Right renal pelvis (tissue), 4 donors: ENCODE measurements at places on chromosomes 2 and 18. TPM values are rescaled to one million over a fixed set of nuclear protein-coding genes. Genes with fewer than 3 reads are reported as not detected.

SPP2 gene
- polyA plus RNA-seq = not detected

TUBA4B gene
- 0.94 TPM for polyA plus RNA-seq

ZAP70 gene
- polyA plus RNA-seq = 1.2 TPM

PLEKHA3 gene
- polyA plus RNA-seq = 37.3 TPM

IL36B gene
- not detected for polyA plus RNA-seq

ITPRIPL1 gene
- 4.4 TPM for polyA plus RNA-seq

BBS5 gene
- 12.7 TPM for polyA plus RNA-seq

FAM117B gene
- polyA plus RNA-seq = 32.7 TPM

GRCh38 chr2:65032019-65032975 is 23.9 kb upstream of the CEP68 start:
- DNase-seq = no peak

DNA sequence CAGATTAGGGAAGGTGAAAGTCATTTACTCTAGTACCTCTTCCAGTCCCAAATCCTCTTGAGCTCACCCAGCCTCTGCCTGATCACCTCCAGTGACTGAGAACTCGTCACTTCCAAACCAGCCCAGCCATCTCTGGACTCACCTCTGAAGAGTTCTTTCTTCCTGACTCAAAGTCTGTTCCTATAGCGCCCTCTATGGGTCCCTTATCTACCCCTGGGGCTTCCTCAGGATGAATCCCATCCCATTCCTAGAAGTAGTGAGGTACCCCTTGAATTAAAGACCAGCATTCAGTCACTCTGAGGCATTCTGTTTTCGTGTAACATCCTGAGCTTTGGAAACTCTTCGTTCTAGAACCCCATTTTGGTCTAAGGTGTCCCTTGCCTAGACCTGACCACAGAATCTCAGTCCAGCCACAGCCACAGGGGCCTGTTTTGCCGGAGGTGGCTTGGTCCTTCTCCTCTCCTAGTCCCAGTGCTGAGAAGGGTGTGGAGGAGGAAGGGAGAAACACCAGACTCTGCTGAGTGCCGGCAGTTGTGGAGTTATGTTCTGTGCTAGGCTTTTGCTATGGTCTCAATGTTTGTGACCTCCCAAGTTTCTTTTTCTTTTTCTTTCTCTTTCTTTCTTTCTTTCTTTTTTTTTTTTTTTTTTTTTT is 32.7 kb downstream of the SIX3 start:
- no peak for DNase-seq

- no peak for DNase-seq
These were observed 185.0 kb upstream of the TMEFF2 start for GRCh38 chr2:192379736-192380135.

DNA sequence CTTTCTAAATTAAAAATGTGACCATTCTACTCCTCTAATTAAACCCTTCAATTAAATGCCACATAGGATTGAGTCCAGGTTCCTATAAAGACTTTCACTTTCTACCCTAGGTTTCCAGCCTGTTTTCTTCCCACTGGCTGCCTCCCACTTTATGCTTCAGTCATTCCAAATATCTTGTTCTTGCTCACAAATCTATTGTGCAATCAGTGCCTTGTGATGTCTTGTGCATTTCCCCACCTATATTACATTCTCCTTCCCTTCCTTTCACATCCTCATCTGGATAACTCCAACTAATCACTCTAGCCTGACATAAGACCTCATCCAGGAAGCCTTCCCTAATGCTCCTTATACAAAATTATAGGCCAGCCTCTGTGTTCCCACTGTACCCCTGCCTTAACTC is 281.7 kb upstream of the LRATD1 start:
- DNase-seq = no peak

DNA sequence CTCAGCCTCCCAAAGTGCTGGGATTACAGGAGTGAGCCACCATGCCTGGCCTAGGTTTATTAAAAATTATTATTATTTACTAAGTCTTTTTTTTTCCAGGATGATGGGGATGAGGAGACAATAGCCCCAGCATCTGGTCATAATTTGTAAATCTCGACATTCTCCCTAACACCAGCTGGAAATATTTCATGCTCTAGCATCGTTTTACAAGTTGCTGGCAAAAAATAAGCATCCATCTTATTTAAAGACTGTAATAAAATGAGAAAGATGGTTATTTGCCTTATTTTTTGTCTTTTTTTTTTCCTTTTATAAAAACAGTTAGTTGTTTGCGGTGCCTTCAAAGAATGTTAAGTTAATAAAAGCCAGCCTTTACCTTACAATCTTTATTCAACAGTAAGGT is 56.7 kb downstream of the SF3B1 start:
- DNase-seq = no peak

- peak; percentile 47 for DNase-seq
These were observed 4.8 kb downstream of the TMEM200C start for GRCh38 chr18:5890331-5891183.

DNA sequence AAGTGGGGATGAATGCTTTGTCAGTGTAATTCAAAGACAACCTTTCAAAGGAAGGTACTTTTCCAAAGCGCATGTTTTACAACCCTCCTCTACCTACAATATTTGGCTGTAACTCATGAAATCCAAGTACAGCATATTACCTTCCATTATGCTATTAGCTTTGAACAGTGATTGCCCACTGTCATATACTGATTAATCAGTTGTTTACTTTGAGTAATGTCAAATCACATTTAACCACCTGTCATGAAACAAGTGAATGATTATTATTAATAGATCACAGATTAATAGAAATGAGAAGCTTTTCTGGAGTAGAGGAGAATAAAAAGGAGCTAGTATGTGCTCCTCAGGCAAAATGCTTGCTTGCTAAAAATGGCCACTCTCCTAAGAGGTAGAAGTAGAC is 150.5 kb upstream of the SMAD7 start:
- no peak for DNase-seq

DNA sequence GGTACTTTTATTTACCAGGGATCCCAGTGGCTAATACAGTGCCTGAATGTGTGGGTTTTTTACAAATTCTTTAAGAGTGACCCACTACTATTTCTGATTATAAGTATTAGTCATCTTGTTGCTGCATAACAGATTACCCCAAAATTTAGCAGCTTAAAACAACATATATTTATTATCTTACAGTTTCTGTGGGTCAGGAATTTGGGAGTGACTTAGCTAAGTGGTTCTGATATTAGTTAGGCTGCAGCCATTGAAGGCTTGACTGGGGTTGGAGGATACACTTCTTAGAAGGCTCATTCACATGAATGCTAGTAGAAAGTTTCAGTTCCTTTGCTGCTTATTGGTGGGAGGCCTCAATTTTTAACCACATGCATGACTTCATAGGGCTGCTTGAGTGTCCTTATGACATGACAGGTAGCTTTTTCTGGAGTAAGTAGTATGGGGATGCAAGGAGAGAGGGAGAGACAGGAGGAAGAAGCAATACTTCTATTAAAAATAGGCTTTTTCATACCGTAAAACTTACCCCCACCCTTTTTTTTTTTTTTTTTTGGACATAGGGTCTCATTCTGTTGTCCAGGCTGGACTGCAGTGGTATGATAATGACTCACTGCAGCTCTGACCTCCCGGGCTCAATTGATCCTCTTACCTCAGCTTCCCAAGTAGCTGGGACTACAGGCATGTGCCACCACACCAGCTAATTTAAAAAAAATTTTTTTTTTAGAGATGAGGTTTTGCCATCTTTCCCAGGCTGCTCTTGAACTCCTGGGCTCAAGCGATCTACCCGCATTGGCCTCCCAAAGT is 13.3 kb upstream of the POLE4 start:
- DNase-seq = no peak

GRCh38 chr18:551404-552061 is 28.6 kb upstream of the CETN1 start:
- no peak for DNase-seq

DNA sequence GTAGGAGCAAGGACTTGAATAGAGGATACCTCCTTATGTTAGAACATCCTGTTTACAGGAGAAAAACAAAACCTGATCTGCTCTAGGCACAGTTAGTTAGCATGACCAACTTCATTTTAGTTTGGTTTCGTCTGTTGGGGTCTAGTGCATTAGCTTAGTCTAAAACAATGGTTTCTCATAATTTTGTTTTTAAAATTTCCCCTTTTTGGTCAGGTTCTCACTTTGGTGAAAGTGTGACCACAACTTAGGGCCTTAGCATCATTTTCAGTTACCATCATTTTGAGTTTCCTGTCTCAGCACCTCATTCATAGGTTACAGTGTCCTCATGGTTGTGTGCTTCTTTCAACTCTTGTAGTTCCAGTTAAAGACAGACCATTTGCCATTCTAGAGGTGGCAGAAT is 1277.0 kb upstream of the SLC39A10 start:
- no peak for DNase-seq

DNA sequence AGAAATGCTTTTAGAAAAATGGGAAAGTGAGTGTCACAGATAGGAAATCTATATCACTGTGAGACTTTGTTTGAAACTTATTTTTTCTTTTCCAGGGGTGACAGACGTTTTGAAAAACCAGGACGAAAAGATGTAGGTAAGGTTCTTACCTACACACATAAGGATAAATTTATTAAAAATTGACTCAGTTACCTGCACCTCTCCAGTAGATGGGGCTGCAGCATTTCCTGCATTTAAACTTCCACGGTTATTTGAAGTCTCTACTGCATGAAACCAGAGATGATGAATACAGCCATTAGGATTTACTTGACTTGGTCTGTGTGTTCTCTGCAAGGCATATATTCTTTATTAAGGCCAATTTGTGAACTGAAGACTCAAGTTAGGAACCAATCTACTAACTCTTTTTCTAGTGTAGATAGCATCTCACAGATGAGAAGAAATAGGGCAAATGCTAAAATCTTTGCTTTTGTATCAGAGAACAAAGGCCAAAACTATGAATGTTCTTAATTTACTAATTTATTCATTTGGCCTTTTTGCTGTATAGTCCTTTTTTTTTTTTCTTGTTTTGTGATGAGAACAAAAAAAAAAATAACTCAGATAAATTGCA is 15.0 kb downstream of the KCNJ13 start:
- DNase-seq = peak; percentile 33

- DNase-seq = no peak
These were observed 22.2 kb upstream of the SOS1 start for GRCh38 chr2:39142904-39143605.

- DNase-seq = no peak
These were observed 58.7 kb downstream of the PAX3 start for GRCh38 chr2:222239945-222240675.

- DNase-seq = no peak
These were observed 28.2 kb upstream of the SOCS6 start for GRCh38 chr18:70260683-70261082.

- no peak for DNase-seq
These were observed 7.4 kb upstream of the HES6 start for GRCh38 chr2:238247002-238247822.

- DNase-seq = no peak
These were observed 1.7 kb downstream of the D2HGDH start for GRCh38 chr2:241736111-241736510.

- DNase-seq = no peak
These were observed 43.9 kb upstream of the RAB11FIP5 start for GRCh38 chr2:73156539-73157124.

- DNase-seq = no peak
These were observed 651.1 kb downstream of the TDRD15 start for GRCh38 chr2:21774691-21775368.

DNA sequence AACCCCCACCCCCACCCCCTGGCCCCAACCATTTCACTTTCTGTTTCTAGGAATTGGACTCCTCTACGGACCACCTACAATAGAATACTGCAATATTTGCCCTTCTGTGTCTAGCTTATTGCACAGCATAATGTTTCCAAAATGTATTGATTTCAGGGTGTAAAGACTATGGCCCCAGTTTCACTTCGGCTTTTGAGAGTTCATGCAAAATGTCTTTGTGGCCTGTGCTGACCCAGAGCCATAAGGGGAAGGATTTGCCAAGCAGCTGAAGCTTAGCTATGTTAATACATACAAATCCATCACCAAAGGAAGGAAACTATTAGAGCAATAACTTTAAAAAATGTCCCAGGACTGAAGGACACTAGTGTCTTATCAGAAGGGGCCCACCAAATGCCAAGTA is 11.2 kb upstream of the ATP9B start:
- DNase-seq = no peak
